ENCODE measurements at places on chromosomes 7 and 10. TPM values are rescaled to one million over a fixed set of nuclear protein-coding genes. Genes with fewer than 3 reads are reported as not detected.

The ASB15 gene
- total RNA-seq = not detected

The OR13A1 gene
- not detected for total RNA-seq

The ZNF727 gene
- total RNA-seq = not detected

The ARHGAP22 gene
- total RNA-seq = 6.2 TPM

The ENO4 gene
- 1.4 TPM for total RNA-seq

The CC2D2B gene
- total RNA-seq = 0.60 TPM

The PSD gene
- 8.8 TPM for total RNA-seq

The PPP1R17 gene
- total RNA-seq = not detected

The SLC39A12 gene
- total RNA-seq = not detected

The PTN gene
- total RNA-seq = 11.1 TPM

The CPA2 gene
- not detected for total RNA-seq

The PNLIPRP3 gene
- not detected for total RNA-seq

The PNLIPRP1 gene
- not detected for total RNA-seq

The SCIN gene
- 0.27 TPM for total RNA-seq

The AHR gene
- total RNA-seq = 40.4 TPM

The ITPRID1 gene
- not detected for total RNA-seq

The SPDYE2 gene
- not detected for total RNA-seq

The TYW1B gene
- 1.8 TPM for total RNA-seq

The HOXA6 gene
- total RNA-seq = not detected

The ARHGAP12 gene
- 24.9 TPM for total RNA-seq

The LEP gene
- not detected for total RNA-seq

The ZNF467 gene
- 16.5 TPM for total RNA-seq

The C7orf33 gene
- not detected for total RNA-seq

The CPA1 gene
- total RNA-seq = not detected

All from astrocyte (in vitro differentiated cells and primary cell).